ENCODE measurements at places on chromosomes 7 and 10.

DNA sequence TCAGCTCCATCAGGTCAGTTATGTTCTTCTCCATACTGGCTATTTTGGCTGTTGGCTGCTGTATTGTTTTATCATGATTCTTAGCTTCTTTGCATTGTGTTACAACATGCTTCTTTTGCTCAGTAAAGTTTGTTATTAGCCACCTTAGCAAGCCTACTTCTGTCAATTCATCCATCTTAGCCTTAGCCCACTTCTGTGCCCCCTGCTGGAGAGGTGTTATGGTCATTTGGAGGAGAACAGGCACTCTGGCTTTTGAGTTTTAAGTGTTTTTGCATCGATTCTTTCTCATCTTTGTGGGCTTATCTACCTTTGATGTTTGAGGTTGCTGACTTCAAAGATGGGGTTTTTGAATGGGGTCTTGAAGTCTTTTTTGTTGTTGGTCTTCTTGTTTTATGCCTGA lies 204.6 kb upstream of the FOXP2 start:
- DNase-seq: no peak

DNA sequence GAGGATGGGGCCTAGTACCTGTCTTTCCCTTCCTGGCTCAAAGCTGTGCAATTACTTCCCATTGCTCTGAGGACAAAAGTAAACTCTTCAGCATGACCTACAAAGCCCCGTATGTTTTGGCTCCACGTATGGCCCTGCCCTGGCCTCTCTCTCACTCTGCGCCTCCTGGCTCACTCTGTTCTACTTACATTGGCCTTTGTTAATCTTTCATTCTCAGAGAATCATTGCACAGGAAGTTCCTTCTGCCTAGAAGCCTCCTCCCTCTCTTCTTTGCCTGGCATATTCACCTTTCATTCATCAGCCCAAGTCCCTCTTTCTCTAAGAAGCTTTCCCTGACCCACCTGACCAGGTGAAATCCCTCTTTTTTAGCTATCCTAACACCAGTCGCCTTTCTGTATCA lies 23.9 kb downstream of the LIPM start:
- no peak for DNase-seq

DNA sequence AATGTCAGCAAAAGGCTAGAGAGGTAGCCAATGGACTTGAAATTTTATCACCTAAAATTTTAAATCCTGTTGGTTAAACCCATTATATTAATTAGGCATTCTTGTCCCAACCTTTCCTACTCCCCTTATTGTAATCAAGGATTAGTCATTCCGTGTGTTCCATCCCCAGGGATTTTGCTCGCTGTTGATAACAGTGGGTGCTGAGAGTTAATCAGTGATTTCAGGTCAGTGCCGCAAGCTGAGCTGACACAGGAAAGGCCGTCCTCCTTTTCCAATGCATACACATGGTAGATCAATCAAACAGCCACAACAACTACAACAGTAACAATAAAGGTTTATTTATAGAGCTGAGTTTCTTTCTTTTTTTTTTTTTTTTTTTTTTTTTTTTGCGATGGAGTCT lies 271.4 kb downstream of the ACTR3B start:
- no peak for DNase-seq

DNA sequence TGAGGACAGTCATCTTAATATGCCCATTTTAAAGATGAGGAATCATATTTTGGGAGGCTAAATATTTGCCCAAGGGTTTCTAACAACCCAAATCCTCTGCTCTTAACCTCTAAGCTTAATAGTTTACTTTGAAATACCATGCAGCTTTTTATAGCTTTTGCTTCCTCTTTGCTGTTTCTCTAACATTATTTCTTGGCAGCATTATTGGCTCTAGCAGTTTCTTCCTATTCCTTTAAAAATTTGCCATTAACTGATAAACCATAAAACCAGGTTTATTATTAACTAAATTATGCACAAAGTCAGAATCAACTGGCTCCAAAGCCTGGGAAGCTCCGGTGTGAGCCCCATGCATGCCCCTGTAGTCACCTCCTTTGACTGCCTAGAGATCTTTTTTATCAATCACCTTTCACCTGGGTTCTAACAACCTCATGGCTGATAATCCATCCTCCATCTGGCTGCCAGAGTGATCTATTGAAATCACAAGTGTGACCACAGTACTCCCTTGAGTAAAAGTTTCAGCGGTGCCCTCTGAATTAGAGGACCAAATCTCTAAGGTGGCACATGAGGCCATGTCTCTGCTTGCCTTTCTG lies 62.4 kb downstream of the ITGB8 start:
- no peak for DNase-seq

DNA sequence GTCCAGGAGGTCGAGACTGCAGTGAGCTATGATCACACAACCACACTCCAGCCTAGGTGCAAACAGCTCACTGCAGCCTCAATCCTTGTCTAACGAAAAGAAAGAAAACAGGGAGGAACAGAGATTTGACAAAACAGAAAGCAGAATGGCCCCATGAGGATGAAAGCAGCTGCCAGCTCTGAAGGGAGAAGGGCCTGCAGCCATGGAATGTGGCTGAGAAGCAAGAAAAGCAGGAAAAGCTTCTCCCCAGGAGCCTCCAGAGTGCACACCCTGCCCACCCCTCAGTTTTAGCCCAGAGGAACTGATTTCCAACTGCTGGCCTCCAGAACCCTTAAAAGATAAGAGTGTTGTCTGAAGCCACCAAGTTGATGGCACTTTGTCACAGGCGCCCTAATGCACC lies 13.0 kb downstream of the ESYT2 start:
- DNase-seq: no peak

DNA sequence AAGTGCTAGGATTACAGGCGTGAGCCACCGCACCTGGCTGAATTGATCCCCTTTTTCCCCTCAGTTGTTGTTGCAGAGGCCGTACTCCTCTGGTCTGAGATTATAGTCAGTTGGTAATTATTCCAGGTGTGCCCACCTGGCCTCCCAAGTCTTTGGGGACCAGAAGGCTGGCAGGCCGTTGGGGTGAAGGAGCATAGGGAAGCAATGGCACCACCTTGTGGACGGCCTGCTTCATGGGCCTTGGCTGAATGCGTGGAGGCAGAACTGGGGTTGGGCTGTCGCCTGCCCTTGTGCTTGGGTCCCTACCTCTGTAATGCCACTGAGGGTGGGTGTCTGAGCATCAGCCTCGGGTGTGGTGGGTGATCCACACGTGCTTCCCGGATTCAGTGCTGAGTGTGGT lies 125.7 kb downstream of the RGS10 start:
- DNase-seq: peak; percentile 60

GRCh38 chr7:105022458-105022857 lies 8.5 kb downstream of the KMT2E start:
- no peak for DNase-seq
